ENCODE measurements at places on chromosomes 2 and 18. TPM values are rescaled to one million over a fixed set of nuclear protein-coding genes. Genes with fewer than 3 reads are reported as not detected.

- H3K36me3 ChIP-seq, result no peaks in the 10 kb centered on the region
- no peak overlapping the region for H3K4me3 ChIP-seq
- DNase-seq, result no peak
- no peaks in the 10 kb centered on the region for H3K27me3 ChIP-seq
- H3K27ac ChIP-seq, result no peak overlapping the region
Measured at GRCh38 chr2:444937-445884, 157.3 kb upstream of the ALKAL2 start.

GRCh38 chr2:10935953-10936942 lies 24.5 kb downstream of the KCNF1 start:
- H3K27ac ChIP-seq, result no peak overlapping the region
- no peaks in the 10 kb centered on the region for H3K27me3 ChIP-seq
- DNase-seq, result no peak
- no peak overlapping the region for H3K4me3 ChIP-seq

DNA sequence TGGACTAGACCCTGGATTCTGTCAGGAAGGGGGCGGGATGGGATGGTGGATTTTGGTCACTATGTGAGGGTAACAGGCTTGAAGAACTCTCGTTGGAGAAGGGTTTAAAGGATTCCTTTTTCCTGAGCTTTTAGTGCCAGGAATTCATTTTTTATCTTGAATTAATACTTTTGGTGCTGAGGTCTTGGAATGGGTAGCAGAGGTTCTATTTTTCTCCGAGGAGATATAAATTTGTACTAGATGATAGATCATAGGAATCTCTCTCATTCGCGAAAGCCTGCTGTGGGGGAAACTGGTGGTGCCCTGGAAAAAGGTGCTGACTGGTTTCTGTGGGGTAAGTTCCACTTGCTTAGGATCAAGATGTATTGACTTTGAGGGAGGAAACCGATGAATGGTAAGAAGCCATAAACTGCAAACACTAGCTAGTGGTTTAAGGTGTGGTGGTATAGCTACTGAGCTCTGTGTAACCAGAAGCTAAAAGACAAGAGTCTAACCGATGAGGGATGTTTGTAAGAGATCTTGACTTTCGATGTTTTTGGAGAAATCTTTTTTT lies 706 bp downstream of the AGPS start:
- peak overlapping the region; percentile 59 for H3K27ac ChIP-seq
- H3K4me1 ChIP-seq, result peaks cover 5% of the 10 kb centered on the region
- H3K27me3 ChIP-seq, result no peaks in the 10 kb centered on the region

DNA sequence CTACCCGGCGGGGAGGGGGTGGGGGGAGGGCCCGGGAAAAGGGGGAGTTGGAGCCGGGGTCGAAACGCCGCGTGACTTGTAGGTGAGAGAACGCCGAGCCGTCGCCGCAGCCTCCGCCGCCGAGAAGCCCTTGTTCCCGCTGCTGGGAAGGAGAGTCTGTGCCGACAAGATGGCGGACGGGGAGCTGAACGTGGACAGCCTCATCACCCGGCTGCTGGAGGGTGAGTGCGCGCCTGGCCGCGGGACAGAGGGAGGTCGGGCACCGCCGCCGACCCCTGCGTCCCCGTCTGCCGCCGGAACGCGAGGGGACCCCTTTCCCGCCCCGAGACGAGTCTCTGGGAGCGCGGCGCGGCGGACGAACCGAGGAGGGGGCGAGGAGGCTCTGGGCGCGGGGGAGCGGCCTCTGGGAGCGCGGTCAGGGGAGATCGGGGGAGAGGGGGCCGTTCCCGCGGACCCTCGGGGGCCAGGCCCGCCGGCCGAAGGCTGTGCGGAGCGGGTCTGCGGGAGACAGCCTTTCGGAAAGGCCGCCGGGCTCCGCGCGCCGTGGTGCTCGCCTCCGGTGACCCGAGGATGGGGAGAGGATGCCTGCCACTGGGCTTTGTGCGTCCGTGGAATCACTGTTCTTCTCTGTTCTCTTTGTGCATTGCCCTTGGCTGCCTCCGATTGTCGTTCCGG lies 463 bp downstream of the PPP1CB start:
- H3K4me1 ChIP-seq, result peaks cover 15% of the 10 kb centered on the region
- no peaks in the 10 kb centered on the region for H3K27me3 ChIP-seq
- H3K4me3 ChIP-seq, result peak overlapping the region; percentile 64
- DNase-seq, result peak; percentile 53
- H3K36me3 ChIP-seq, result no peaks in the 10 kb centered on the region

DNA sequence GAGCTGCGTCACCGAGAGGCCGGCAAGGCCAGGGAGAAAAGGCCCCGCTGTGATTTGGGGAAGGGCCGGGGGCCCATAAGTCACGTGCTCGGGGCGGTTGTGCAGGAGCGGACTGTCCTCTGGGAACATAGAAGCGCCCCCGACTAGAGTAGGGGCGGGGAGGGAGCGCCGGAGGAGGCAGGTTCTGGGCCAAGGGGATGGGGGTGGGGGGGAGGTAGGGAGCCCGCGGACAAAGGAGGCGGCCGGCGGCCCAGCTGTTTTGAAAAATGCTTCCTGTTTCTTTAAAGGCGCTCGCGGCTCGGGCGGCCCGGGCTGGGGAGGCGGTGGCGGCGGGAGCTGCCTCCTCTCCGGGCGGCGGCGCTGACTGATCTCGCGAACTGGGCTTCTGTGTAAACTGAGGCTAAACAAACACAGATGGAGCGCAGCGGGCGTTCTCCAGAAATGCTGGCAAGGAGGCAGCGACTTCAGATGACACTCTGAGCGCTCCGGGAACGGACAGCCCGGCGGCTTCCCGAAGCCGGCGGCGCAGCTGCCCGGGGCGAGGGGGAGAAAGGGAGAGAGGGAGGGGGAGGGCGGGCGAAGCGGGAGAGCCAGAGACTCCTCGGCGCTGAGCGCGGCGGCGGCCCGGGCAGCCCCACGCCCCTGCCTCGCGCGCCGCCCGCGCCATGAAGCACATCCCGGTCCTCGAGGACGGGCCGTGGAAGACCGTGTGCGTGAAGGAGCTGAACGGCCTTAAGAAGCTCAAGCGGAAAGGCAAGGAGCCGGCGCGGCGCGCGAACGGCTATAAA lies at the start of gene ATOH8:
Gene ATOH8, plus strand, starts transcription at position 467 of the 788 bp plus-strand sequence. Its CDS starts 199 bp downstream, at position 666.
- peak; percentile 86 for DNase-seq
- peak within 1 kb of the TSS; percentile 51 for H3K27ac ChIP-seq
- peaks cover 51% of the 10 kb centered on the region for H3K27me3 ChIP-seq
- no peaks in the 10 kb centered on the region for H3K36me3 ChIP-seq
- peak within 1 kb of the TSS; percentile 72 for H3K4me3 ChIP-seq

GRCh38 chr2:158013891-158014290 lies 87.8 kb upstream of the UPP2 start:
- no peaks in the 10 kb centered on the region for H3K27me3 ChIP-seq
- DNase-seq, result peak; percentile 90
- peaks cover 11% of the 10 kb centered on the region for H3K4me1 ChIP-seq
- H3K36me3 ChIP-seq, result no peaks in the 10 kb centered on the region
- H3K27ac ChIP-seq, result peak overlapping the region; percentile 65
- H3K4me3 ChIP-seq, result no peak overlapping the region

DNA sequence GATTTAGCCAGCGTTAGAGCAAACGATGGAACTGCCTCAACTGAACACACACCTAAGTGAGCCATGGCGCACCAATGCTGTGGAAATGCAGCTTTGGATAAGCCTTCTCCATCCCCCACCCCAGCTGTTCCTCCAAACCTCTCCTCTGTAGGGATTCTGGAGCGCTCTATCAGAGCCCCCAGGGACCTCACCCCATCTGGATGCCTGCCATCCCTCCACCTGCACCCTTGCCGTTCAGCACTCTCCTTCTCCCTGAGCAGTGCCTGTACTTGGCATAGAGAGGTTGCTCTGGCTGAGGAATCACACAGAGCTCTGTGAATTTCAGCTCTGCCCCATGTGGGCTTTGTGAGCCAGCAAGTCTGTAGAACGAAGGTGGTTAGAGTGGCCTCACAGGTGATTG lies 42.8 kb upstream of the INHBB start:
- no peaks in the 10 kb centered on the region for H3K4me1 ChIP-seq
- no peaks in the 10 kb centered on the region for H3K27me3 ChIP-seq
- no peak overlapping the region for H3K27ac ChIP-seq

GRCh38 chr2:193371200-193371599 lies 1176.5 kb upstream of the TMEFF2 start:
- H3K4me3 ChIP-seq, result no peak overlapping the region
- no peaks in the 10 kb centered on the region for H3K27me3 ChIP-seq
- no peak for DNase-seq

DNA sequence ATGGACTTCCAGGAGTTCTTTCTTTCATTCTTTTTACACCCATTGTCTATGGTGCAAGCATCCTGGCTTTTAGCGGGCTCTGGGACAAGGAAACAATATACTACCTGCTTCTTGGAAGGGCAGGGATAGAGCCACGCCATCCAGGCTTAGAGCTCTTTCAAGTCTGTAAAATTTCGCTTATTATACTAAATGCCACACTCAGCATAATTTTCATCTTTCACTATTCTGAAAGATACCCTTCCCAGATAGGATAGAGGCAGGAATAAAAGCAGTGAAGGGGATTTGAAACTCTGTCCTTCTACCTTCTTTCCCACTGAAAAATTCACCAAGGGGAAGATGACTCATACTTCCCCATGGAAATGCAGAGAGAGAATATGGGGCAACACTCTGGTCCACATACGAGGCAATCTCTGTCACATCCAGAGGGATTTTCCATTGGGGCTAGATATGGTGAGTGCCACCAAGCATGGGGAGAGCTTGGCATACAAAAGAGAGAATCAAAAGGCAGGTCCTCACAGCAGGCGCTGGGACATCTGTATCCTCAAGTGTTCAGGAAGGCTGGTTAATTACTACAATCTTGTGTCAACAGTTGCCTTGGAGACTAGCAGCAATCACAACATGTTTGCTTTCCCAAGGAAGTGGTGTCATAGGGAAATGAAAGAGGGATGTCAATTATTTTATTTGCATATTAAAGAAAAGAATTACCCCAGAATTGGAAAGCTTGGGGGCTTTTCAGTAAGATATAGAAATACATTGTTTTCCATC lies 127.6 kb downstream of the TDRD15 start:
- H3K4me1 ChIP-seq, result no peaks in the 10 kb centered on the region
- H3K36me3 ChIP-seq, result no peaks in the 10 kb centered on the region
- no peak overlapping the region for H3K4me3 ChIP-seq
- DNase-seq, result peak; percentile 38

GRCh38 chr2:158815166-158815565 lies 20.0 kb downstream of the DAPL1 start:
- peaks cover 2% of the 10 kb centered on the region for H3K4me1 ChIP-seq
- no peaks in the 10 kb centered on the region for H3K36me3 ChIP-seq
- H3K27me3 ChIP-seq, result no peaks in the 10 kb centered on the region
- no peak overlapping the region for H3K4me3 ChIP-seq

GRCh38 chr18:10444314-10445006 lies 10.0 kb upstream of the APCDD1 start:
- no peak overlapping the region for H3K4me3 ChIP-seq
- peaks cover 6% of the 10 kb centered on the region for H3K27me3 ChIP-seq
- DNase-seq, result no peak
- no peak overlapping the region for H3K27ac ChIP-seq

DNA sequence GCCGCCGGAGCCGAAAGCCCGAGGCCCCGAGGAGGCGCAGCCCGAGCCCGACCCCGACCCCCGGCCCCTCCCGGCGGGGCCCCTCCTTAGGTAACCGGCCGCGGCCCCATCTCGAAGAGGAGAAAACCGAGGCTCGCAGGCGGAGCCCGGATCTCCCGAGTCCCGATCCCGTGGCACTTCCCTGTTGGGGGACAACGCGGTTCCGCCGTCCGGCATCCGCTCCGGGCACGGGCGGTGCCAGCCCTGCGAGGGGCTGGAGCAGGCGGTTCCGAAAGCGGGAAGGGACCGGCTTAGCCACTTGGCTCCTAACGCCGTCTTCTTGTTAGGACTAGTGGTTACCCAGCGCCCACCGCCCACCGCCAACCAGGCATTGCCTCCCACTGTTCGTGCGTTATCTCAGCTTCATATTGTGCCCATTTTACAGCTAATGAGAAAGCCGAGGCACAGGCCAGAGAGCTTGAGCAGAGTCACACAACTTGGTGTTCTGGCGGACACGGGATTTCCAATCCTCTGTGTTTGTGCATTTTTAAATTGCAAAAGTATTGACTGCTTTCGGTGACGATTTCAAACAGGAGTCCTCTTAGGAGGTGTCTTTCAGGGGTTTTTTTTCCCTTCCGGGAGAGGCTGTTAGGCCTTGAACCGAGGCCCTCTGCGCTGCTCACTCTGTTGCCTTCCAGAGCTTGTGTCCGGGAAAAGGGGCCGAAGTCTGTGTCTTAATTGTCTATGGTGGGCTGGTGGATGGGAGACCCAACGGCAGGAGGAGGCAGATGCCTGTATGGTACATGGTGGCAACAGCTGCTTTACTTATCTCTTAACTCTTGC lies 562 bp downstream of the CENPA start:
- H3K4me1 ChIP-seq, result peaks cover 10% of the 10 kb centered on the region
- no peak for DNase-seq
- H3K4me3 ChIP-seq, result peak overlapping the region; percentile 66
- H3K27me3 ChIP-seq, result no peaks in the 10 kb centered on the region
- peaks cover 15% of the 10 kb centered on the region for H3K36me3 ChIP-seq

DNA sequence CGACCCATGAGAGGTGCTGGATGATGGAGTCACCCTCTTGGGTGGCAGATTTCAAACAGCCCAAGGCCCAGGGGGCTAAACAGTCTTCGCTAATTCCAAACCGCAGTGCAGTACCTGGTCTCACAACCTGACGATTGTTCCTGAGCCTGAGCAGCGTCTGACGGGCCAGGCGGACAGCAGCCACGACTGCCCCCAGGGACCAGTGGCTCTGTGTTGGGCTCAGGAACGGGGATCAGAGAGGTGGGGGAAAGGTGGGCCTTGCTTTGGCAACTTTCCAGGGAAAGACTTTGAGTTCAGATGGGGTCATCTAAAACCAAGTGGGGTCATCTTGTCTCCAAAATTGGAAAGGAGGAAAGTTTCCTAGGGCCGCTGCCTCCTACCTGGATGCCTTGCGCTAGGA lies 492 bp downstream of the COLEC11 start:
- peaks cover 6% of the 10 kb centered on the region for H3K4me1 ChIP-seq
- DNase-seq, result no peak
- no peaks in the 10 kb centered on the region for H3K36me3 ChIP-seq
- H3K4me3 ChIP-seq, result no peak overlapping the region
- H3K27ac ChIP-seq, result no peak overlapping the region

DNA sequence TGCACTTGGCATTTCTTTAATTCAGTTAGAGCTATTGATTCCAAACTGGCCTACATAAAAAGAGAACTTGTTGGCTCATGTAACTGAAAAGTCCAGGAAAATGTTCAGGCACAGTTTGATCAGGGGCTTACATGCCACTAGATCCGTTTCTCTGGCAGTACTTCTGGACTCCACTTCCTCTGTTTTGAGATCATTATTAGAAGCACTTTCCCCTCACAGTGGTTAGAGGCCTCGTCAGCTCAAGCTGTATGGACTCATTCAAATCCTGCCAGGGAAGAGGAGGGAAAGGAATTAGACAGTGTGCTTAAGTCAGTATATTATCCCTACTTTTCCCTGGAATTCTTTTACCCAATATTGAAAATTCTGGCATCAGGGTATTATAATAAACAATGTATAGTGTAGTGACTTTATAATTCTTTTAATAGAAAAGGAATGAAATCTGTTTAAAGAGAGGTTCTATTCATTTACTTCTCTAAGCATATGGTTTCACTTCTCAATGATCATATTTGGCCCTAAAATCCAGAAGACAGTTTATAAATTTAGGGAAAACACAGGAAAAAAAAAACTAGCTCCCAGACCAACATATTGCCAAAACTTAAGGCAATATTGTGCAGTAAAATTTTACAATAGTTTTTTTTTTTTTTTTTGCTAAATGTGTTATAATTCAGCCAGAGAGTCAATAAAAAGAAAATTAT lies 92.0 kb downstream of the ARMC9 start:
- DNase-seq, result peak; percentile 80
- peaks cover 8% of the 10 kb centered on the region for H3K36me3 ChIP-seq
- peaks cover 7% of the 10 kb centered on the region for H3K4me1 ChIP-seq
- H3K4me3 ChIP-seq, result no peak overlapping the region
- H3K27ac ChIP-seq, result no peak overlapping the region

Gene WDSUB1
- 8.9 TPM for polyA plus RNA-seq

Gene TSPYL6
- polyA plus RNA-seq, result not detected

Gene DCDC2C
- 0.73 TPM for polyA plus RNA-seq

Gene MEIS1
- 13.7 TPM for polyA plus RNA-seq

Gene CYTIP
- 0.92 TPM for polyA plus RNA-seq

Measured in muscle of leg (tissue), 16 donors.